ENCODE measurements at places on chromosomes 5 and 9.

DNA sequence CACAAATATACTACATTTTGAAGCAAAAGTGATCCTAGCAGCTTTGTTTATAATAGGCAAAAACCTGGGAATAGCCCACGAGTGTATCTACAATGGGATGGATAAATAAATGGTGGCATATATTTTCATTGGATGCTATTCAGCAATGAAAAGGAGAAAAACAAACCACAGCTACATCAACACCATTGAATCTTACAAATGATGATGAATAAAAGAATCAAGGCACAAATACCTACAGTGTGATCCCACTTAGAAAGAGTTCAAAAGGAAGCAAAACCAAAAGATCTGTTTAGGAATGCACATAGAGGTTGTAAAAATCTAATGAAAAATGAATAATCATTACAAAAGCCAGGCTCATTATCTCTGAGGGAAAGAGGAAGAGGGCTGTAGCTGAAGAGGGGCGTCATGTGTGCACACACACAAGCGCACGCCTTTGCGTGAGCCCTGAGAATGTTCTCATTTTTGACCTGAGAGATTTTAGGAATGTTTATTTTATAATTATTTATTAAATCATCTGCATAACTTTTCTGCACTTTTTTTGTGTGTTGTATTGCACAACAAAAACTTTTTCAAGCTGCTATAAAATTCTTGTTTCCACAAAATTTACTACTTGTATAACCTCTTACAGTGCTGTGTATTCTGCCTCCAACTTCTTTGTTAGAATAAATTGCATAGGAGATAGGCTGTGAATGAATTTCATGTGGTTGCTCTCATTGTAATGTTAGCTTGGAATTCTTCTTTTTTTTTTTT is 5.9 kb upstream of the RHOBTB3 start:
- no peak for DNase-seq

DNA sequence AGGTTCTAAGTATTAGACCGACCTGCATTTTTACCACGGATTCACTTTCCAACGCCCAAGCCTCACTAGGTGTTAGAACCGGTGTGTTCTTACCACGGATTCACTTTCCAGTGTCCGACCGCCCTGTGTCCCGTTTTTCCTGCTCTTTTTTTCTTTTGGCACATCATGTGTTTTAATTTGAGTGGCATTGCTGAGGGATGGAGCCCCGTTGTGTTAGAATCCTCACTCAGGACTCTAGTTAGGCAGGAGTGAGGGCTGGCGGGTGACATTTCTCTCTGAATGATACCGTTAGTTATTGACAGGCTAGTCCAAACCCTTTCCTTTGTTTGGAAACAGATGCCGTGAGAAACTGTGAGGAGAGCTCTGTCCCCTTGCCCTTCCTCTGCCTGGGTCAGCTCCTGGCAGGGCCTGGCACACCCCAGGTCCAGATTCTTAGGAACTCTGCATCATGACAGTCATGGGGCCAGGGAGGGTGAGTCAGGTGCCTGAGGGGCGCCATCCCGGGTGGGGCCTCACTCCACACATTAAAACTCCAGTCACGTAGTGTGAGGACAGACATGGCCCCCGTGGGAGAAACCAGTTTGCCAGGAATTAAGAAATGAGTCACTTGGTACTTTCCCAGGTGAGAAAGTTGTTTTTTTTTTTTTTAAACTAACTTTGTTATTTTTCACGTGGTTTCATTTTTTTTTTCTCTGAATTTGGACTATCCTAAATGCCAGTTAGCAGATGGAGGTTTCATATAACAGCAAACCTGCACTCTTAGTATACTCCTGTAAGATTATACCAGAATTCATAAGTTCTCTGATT is 15.8 kb downstream of the EXOC3 start:
- DNase-seq: no peak

DNA sequence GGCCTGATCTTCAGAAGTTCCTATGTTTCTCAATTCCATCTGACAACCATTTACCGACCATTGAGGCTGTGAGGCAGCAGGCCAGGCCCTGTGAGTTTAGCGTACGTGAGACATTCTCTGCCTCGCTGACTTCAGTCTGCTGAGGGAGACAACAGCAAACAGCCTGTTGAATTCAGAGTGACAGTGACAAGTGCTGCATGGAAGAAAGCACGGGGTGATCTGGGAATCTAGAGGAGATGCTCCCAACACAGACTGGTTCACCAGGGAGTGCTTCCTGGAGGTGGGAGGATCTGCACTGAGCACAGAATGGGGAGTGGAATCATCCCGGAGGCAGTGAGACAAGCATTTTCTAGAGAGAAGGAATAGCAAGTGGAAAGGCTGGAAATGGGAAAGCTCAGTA is 10.0 kb upstream of the DDX41 start:
- DNase-seq: no peak

DNA sequence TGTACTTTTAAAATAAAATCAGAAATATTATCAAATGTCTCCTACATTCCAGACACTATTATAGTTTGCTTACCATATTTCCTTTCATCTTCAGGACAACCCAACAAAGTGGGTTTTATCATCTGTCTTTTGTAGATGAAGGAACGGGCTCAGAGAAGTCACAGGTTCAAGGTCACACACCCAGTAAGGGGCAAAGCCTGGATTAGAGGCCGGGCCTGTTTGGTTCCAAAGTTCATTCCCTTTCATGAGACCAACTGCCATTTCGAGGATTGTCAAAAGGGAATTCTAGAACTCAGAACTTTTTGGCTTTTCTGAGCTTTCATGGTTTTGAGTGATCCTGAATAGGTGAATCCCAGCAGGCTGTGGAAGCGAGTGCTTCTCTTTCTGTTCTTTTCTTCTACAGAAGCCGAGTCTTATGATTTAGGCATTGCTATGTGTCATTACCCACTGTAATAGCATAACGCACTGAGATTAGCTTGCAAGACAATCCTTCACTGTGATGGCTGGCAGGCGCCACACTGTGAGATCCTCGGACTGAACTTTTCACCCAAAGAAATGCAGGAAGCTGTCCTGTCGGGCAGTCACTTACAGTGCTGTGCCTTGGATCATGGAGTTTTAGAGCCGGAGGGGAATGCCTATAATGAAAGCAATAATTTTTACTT is 43.8 kb upstream of the ANKH start:
- DNase-seq: no peak

- no peak for DNase-seq
These were observed 67.4 kb downstream of the CSNK1G3 start for GRCh38 chr5:123579410-123579809.

- DNase-seq: no peak
These were observed at the start of gene SLC22A5 for GRCh38 chr5:132369474-132370180. TSS of gene SLC22A5 (plus strand) at chr5:132369710. CDS start at chr5:132369973, 263 bp downstream.

- DNase-seq: no peak
These were observed 805.4 kb upstream of the CDH6 start for GRCh38 chr5:30387974-30388632.

GRCh38 chr9:116741086-116741740 is 54.1 kb downstream of the TRIM32 start:
- DNase-seq: no peak

DNA sequence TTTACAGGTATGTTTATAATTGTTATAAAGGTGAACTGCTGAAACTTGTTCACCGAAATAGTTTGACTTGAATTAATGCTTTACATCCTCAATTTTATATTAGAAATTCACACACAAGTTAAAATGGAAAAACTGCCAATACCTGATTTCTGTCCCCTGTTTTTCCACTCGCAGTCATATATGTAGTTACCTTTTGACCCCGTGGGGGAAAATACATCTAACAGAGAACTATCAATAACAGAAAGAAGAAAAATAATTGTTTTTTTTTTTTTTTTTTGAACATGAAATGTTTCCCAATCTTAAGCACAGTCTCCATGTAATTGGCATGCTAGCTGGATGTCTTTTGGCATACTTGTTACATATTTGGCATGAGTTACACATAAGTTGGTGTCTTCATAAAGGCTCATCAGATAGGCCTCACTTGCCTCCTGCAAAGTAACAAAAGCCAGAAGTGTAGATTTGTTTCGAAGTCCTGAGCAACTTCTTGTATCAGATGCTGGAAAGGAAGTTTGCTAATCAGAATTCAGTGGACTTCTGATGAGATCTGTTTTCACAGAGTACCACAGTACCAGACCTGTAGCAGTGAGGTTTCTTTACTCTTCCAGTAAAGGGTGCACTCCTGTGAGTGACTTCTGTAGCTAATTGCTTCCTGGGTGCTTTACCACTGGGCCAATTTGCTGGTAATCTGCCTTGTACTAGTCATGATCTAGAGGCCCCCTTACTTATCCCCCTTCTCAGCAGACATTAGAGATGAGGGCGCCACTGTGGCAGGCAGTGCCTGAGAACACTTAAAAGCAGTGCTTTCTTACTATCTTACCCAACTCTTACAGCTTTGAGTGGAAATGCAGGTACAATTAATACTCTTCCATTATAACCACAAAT is 36.2 kb upstream of the CXXC5 start:
- no peak for DNase-seq

DNA sequence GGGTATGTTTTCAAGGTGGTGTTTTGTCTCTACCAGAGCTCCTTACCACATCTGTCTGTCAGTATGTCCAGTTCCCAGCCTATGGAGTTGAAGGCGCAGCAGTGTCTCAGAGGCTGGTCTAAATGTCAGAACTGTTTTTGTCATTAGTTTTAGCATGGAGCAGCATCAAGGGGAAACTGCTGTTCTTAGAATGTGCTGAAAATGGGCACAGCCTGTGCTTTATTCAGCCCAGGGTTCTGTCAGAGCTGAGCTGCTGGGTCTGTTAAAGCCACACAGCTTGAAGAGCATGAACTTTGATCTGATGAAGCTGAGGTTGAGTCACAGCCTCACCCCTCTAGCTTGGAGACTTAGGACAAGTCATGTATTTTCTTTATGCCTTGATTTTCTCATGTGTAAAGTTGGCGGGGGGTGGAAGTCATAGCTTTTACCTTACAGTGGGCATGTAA is 71.9 kb downstream of the RALGPS1 start:
- no peak for DNase-seq

GRCh38 chr9:86771941-86772634 is 175.2 kb downstream of the GAS1 start:
- no peak for DNase-seq

- no peak for DNase-seq
These were observed 161.3 kb downstream of the RMI1 start for GRCh38 chr9:84141741-84142370.

- no peak for DNase-seq
These were observed 98.9 kb upstream of the CPEB4 start for GRCh38 chr5:173789031-173789920.

DNA sequence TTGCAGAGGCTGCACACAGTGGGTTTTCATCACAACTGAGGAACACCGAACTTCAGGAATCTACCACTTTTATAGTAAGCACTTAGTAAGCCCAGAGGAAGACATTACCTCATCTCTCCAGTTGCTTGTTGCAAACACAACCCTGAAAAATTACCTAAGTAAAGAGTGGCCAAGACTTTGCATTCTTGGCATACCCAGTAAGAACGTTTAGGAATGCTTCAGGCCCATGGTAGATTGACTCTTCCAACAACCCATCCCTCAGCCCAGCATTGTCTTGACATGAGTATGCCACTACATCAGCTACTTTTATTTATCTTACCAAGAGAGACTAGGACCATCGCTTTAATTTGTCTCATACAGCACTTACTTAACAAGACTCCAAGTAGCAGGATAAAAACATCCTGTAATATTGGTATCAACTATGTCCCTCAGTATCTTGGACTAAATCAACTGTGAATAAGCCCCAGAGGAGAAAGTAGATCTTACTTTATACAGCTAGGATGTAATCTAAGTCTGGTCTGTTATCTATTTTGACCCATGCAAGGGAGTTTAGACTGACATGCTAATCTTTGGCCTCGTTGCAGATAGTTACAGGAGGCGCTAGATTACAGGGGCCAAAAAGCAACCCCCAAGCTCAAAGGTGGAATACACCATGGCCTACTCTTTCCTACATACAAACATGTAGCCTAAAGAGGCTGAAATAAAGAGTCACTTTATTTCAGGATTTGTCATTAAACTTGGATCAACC is 114.9 kb downstream of the INVS start:
- no peak for DNase-seq

GRCh38 chr5:3809455-3809854 is 213.8 kb downstream of the IRX1 start:
- no peak for DNase-seq

- no peak for DNase-seq
These were observed 31.6 kb upstream of the F2RL1 start for GRCh38 chr5:76787237-76787636.

DNA sequence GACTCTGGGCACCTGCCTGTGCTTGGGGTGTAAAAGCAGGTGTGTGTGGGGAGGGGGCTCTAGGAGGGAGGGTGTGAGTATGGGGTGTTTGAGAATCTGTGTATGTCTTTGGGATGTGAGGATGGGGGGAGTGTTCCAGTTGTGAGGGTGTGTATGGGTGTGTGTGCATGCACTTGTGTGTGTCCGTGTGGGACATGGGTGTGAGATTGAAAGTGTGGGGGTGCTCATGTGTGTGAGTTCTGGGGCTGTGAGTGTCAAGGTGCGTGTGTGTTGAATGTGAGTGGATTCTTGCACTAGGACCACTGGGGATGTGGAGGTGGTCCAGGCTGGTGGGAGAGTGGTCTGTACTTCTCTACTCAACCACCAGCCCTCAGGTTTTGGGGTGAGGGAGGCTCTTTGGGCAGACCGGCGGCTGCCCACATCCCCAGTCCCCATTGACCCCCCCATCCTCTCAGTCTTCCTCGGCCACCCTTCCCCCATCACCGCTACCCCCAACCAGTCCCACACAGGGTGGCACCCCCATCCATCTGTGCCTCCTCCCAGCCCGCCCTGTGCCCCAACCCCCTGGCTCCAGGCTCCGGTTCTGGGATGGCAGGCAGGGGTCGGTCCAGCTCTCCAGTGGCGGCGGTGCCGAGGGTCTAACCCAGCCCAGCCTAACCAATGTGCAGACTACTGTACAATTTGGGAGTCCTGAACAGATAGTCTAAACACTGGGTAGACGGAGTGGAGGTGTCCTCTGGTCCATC is 31.5 kb downstream of the GOLGA2 start:
- DNase-seq: no peak

DNA sequence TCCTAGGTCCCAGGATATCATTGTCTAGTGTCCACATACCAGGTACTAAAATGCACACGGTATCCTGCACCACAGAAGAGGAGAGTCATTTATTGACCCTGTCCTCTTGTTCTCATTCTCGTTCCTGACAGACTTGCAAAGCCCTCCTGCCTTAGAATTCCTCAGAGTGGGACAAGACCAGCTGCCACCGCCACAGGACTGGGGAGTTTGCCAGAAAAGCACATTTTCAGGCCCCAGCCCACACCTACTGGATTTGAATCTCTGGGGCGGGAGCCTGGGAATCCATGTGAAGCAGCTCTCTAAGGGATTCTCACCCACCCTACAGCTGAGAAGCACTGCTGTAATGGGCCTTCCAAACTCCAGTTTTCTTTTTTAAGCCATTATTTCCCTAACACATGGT is 68.0 kb upstream of the FANCC start:
- DNase-seq: no peak

- no peak for DNase-seq
These were observed 526.4 kb downstream of the NR2F1-AS1 start for GRCh38 chr5:93054424-93055163.
